Nephron progenitor cell (in vitro differentiated cells): ENCODE measurements at places on chromosomes 6 and 20.

GRCh38 chr6:98020222-98020621 lies 737.2 kb upstream of the MMS22L start:
- no peak for DNase-seq

- peak; percentile 60 for DNase-seq
Measured at GRCh38 chr6:31776989-31777666, at the start of gene VWA7. Gene VWA7, minus strand, starts transcription at chr6:31777328. Its CDS starts 549 bp downstream, at chr6:31776779.

DNA sequence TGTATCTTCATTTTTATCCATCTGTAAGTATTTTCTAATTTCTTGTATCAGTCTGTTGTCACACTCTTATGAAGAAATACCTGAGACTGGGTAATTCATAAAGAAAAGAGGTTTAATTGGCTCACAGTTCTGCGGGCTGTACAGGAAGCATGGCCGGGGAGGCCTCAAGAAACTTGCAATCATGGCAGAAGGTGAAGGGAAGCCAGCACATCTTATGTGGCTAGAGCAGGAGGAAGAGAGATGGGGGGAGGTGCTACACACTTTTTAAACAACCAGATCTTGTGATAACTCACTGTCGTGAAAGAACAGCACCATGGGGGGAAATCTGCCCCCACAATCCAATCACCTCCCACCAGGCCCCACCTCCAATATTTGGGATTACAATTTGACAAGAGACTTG lies 10.9 kb upstream of the BCKDHB start:
- no peak for DNase-seq

DNA sequence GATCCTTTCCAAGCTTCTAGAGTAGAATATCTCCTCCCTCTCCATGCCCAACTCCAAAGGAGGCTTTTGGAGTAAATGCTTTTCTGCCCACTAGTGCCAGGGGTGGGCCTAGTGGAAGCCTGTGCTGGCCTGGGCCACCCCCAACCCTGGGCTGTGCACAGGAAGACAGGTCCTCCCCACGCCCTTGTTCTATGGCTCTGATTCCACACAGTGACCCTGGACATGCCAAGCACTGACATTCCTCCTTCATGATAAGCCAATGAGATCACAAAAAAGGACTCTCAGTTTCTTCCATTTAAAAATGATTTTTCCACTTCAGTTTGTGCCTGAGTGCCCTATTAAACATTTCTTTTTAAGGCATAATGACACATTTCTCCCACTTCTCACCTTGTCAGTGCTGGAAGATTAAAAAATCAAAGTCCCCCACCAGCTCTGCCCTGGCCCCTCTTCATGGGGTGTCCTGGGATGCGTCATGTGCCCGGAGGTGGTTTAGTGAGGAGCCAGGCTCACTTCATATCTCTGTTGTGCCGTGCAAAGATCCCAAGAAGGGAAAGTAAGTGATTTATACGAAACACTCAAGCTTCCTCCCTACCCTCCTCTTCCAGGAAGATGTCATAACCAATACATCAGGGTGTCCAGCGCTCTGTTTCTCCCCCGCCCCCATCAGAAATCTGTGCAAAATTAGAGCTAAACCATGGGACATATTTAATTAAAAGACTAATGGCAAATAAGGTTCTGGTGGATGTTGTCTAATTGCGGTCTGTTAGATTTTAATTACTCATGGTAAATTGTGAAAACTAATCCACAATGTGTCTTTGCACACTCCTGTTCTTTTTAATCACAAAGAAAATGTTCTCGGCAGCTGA lies 255.0 kb downstream of the NRN1 start:
- no peak for DNase-seq

DNA sequence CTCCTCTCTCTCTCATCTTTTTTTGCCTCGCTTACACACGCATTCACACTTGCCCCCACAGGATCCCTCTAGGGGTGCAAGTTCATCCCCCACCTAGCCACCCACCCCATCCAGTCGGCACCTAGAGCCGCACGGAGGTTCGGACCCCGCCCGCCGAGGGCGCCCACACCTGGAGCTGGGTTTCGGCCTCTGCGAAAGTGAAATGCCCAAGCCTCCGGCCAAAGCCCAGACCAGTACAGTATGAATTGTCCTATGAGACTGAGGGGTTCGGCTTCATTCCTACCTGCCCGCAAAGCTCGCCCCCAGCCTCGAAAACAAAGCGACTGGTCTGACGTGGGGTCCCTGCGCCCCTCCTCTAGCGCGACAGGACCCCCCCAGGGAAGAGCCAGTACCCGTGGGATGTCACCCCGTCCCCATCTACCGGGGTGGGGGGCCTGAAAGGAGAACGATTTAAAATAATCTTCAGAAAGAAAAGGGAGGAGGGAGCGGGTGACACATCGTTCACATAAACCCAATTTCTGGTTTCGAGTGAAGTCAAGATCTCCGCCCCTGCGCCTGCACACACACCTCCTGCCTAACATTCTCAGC lies 1.5 kb downstream of the TFAP2A start:
- DNase-seq, result no peak

GRCh38 chr20:32064667-32065066 lies 12.6 kb downstream of the HCK start:
- peak; percentile 54 for DNase-seq

- DNase-seq, result no peak
Measured at GRCh38 chr6:26064619-26065257, 22.5 kb upstream of the HFE start.

DNA sequence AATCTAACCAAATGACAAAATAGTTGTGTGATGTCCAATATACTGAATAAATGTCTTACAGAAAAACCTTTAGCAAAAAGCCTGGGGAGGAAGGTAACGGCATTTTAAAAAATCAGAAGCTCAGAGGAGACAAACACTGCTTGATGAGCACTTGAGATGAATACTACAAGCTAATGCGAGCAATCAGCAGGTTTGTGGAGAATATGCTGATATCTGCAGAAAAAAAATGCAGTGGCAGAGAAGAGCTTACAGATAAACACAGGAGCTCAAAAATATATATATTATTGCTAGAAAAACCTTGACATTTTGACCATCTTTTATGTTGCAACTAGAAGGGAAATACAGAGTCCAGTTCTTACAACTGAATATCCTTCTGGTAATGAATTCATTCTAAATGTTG lies 972.7 kb downstream of the KIF16B start:
- no peak for DNase-seq

DNA sequence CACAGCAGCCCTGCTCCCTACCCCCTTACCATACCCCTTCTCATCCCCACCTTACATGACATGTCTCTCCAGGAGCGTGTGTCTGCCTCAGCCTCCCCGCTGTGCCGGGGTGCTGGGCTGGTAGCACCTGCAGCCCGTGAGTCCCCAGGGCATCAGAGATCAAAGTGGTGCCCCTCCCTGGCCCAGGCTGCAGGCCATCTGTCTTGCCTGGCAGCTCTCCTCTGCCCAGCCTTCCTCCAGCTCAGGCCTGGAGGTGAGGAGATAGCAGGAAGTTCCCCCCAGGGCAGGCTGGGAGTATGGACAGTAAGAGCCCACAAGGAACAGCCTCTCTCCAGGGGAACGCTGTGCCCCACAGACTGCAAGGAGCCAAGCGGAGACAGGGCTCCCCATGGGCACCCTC lies 35.3 kb downstream of the GRM4 start:
- no peak for DNase-seq

DNA sequence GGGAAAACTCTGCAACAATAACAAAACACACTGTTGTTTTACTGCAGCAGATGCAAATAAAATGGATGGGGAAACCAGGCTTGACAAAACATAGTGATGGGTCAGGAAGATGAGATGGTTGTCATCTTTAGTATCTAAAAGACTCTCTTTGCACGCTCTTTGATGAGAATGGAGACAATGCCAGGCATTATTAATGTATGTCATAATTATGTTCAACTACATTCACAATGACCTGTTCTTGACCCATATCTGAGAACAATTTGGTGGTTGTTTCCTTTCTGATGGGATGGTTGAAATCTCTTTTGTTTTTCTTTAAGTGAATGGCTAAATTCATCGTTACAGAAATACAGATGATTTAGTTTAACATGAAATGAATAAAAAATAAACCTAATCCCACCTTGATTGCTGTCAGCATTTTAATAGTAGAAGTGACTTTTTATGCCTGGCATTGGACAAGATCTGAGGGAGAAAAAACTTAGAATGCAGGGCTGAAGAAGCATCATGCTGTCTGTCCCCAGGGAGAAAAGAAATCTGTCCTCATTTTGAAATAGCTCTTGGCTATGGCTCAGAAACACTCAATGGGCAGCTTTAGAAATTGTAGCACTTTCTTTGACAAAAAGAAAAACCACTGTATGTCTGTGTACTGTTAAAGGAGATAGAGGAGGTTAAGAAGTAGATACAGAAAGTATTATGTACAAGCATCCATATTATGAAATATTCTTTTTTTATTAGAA lies 12.4 kb upstream of the GRIK2 start:
- no peak for DNase-seq

DNA sequence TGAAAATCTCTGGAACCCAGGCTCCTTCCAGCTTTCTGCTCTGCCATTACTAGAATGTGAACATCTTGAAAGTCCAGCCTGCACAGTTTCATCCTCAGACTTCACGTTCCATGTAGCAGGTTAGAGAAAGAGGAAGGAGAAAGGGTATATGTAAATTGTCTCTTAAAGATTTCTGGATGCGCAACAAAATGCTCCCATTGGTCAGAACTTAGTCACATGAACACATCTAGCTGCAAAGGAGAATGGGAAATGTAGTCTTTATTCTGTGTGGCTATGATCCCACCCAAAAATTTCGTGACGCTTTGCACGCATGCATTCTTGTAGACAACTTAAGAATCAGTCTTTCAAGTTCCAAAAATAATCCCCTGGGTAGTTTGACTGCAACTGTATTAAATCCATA lies 46.4 kb upstream of the CHD6 start:
- no peak for DNase-seq

DNA sequence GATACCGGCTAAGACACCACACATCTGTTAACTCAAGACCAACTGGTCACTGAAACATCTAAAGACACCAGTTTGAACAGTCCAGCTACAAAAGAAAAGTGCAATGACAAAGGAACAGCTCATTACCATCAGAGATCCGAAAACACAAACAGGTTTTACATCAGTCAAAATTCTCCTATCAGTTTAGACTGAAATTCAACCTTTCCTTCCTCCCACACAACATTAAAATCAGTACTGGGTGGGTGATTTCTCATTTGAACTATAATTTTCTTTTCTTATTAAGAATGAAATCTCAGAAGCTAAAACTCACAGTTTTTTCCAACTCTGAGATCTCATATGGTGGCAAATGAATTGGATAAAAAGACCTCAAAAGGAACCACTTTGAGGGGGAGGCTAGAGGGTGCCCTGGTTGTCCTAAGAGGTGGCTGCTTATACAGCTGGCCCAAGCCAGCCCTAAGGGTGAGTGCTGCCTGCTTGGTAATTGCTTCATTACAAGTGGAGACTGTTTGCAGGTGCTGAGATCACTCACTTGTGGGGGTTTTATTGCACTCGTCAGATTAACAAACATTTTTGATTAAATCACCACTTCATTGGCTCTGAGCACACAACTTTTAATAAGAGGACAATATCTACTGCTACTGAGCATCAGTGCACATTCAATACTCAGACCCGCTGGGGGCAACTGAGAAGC lies 4.3 kb downstream of the CCDC167 start:
- no peak for DNase-seq

GRCh38 chr6:6386010-6386409 lies 65.5 kb upstream of the F13A1 start:
- DNase-seq, result no peak

DNA sequence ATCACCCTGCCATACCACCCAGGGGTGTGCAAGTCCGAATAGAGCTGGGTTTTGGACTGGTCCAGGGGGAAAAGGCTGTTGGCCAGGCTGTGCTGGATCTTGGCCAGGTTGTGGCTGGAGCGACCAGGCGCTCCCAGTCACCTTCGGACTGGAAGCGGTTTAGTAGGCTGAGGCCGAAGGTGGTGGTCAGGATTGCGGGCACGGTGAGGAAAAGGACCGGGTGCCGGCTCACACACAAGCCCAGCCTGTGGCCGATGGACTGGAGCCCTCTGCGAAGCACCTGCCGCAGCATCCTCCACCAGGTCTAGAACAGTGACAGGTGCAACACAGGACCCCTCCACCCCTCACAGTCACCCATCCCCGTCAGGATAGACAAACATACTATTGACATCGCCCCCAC lies 590.6 kb upstream of the PTCHD4 start:
- DNase-seq, result no peak

GRCh38 chr6:127561660-127562059 lies 15.3 kb upstream of the C6orf58 start:
- no peak for DNase-seq

DNA sequence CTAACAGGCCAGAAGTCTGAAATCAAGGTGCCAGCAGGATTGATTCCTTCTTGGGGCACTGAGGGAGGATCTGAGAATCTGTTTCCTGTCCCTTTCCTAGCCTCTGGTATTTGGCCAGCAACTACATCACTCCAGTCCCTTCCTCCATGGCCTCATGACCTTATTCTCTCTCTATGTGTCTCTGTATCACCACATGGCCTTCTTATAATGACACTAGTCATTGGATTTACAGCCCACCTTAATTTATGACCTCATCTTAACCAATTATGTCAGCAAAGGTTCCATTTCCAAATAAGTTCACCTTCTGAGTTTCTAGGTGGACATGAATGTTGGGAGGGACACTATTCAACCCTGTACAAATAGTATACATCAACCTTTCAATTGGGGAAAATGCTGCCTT lies 29.3 kb downstream of the SCML4 start:
- DNase-seq, result no peak

DNA sequence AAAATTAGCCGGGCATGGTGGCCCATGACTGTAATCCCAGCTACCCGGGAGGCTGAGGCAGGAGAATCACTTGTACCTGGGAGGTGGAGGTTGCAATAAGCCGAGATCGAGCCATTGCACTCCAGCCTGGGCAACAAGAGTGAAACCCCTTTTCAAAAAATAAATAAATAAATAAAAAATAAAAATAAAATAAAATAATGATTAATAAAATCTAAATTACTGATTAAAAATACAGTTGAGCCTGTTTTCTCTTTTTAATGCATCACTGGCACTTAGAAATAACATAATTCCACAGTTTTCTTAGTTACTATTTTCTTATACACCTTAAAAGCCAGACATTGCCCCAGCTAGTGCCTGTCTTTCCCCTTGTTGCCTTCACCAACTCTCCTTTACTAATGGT lies 922.8 kb upstream of the GJE1 start:
- no peak for DNase-seq

GRCh38 chr6:129481706-129482105 lies 228.3 kb downstream of the ARHGAP18 start:
- no peak for DNase-seq

DNA sequence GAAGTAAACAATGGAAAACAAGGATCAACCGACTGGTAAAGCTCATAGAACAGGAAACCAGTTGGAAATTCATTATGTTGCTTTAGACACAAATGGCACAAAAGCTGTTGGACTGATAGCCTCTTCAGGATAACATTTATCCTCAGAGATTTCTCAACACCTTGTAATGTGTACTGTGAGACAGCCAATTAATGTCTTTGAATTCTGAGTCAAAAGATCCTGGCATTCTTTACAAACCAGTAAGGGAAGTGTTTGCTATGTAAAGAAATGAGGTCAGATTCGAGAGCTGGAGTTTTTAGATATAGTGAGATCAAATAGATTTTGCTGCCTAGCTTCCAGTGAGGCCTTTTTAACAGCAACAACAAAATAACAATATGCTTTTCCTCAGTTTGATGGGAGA lies 439.2 kb downstream of the C6orf118 start:
- no peak for DNase-seq

- no peak for DNase-seq
Measured at GRCh38 chr6:42226645-42227143, 9.0 kb upstream of the MRPS10 start.
